Lower lobe of right lung (tissue), 2 donors: ENCODE measurements at places on chromosomes 6 and 20.

GRCh38 chr6:13427801-13428582 lies 59.4 kb downstream of the GFOD1 start:
- peak; percentile 56 for DNase-seq

GRCh38 chr6:7264686-7265384 lies 48.2 kb downstream of the SSR1 start:
- DNase-seq, result no peak

DNA sequence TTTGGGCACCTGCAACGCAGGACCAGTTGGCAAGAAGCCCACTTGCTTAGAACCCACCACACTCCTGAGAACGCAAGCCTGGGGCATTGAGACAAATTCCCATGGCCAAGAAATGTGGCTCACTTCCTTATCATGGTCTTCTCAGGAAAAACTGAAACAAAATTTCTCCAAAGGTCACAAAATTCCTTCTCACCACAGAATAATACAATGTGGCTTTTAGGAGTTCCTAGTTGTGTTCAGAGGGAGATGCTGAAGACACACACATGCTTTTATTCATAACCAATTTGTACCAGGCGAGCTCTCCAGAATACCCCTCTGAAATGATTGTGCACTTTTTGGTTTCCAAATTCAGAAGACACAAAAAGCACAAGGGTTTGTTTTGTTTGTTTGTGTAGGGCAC lies 31.6 kb downstream of the ADTRP start:
- DNase-seq, result no peak

- DNase-seq, result no peak
These were observed 31.3 kb upstream of the PDE10A start for GRCh38 chr6:165694296-165694695.

GRCh38 chr6:31478186-31478950 lies 19.6 kb upstream of the MICB start:
- DNase-seq, result no peak

GRCh38 chr6:88722686-88723085 lies 240.7 kb downstream of the RNGTT start:
- DNase-seq, result no peak

- no peak for DNase-seq
These were observed 267.9 kb downstream of the ADGRG6 start for GRCh38 chr6:142569676-142570075.
